ENCODE measurements at places on chromosomes 5 and 9. TPM values are rescaled to one million over a fixed set of nuclear protein-coding genes. Genes with fewer than 3 reads are reported as not detected.

- DNase-seq, result no peak
Observed at GRCh38 chr5:311963-312362, 9.6 kb upstream of the AHRR start.

S1PR3 gene
- 4.2 TPM for total RNA-seq

DNA sequence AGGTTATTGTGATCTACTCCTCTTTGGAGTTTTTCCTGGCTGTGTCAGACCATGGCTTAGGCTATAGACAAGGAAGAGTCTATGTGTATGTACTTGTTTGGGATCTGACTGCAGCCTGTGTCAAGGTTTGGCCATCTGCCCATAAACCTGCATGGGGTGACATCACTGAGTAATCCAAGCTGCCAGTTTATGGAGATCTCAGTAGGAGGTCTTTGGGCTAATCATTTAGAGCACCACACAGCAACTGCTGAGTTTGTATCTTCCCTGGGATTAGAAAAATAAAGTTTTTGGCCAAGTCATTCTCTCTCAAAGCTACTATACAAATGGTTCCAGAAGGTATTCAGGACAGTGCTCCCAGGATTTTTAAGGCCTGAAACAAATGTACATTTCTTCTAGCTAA lies 65.5 kb upstream of the HSPB3 start:
- peak; percentile 93 for DNase-seq

DNA sequence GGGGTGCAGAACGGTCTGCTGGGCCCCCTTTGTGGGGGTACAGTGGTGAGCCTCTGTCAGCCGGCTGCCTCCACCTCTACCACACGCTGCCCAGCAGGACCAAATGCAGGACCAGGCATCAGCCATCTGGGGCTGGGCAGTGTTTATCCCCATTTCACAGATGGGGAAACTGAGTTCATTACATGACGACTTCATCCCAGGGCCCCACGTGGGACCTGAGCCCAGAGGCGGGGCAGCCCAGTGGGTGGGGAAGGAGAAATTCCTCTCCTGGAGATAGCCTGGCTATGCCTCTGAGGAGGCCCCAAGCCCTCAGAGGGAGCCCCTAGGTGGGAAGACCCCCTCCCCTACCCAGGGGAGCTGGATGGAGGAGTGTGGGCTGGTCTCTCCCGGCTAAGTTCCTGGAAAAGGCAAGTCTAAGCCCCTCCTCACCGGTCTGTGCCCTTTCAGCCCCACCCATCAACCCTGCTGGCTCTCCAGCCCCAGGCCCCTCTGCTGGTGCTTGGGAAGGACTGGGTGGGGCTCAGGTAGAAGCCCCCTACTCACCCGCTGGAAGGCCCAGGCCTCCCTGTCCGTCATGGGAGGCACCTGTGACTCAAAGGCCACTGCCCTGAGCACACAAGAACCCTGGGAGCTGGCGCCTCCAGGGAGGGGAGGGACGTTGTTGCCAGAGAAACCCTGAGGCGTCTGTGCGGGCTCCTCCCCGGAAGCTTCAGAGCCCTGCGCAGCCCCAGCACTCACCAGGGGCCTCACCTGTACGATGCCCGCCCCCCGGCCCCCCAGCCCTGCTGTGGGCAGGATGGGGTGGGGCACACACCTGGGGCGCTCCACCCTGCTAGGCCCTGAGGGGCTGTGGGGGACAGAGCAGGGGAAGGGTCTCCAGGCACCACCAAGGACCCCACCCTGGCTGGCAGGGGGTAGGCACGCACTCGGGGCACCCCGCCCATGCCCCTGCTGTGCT lies 7.4 kb upstream of the CCDC187 start:
- no peak for DNase-seq

- DNase-seq, result no peak
Observed at GRCh38 chr5:20833081-20833627, 845.2 kb upstream of the CDH18 start.

DNA sequence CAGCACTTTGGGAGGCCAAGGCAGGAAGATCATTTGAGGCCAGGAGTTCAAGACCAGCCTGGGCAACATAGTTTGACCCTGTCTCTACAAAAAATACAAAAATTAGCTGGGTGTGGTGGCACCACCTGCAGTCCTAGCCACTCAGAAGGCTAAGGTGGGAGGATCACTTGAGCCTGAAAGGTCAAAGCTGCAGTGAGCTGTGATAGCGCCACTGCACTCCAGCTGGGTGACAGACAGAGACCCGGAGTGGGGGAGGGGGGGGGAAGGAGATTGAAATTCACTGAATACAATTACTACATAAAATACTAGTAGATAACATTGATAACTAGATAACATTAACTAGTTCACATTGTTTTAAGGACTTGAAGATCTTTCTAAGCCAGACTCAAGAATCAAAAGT lies 345.6 kb downstream of the BNC2 start:
- no peak for DNase-seq

DNA sequence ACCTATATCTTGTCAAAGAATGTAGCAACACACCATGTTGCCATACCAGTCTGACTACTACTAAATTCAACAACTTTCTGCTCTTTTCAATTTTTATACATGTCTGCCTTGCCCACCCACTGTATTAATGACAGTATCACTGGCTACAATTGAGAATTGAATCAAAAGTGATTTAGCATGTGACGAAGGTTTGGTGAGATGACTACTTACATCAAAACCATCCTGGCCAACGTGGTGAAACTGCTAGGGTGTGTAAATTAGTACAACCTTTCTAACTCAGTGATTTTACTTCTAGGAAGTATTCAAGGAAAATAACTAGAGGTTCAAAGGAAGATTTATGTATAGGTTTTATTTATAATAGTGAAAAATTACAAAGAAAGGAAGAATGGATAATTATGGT lies 109.8 kb downstream of the UNC13B start:
- DNase-seq, result no peak

DNA sequence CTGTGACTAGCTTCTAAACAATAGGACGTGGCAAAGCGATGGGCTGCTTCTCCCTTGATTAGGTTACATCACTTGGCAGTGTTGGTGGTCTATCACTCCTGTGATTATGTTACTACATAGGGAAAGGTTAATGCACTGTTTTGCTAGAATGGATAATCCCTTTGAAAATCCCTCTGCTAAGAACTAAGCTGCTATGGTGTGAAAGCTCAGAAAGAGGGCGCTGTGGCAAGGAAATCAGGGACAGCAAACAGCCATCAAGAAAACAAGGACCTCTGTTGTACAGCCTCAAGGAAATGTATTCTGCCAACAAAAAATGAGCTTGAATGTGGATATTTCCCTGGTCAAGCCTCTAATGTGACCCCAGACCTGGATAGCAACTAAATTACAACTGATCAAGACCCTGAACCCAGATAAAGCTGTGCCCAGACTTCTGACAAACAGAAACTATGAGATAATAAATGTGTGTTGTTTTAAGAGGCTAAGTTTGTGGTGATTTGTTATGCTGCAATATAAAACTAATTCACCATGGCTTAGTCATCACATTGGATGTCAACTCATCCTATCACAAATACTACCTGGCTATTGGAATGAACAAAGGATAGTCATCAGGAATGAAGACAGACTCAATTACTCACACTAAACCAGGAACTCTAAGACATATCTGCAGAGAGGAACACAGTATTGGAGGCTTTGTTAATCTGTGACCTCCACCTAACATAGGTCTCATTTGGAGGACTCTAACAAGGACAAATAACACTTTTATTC lies 1215.9 kb downstream of the EFNA5 start:
- peak; percentile 57 for DNase-seq

GNE gene
- 23.4 TPM for total RNA-seq

GRCh38 chr5:56429110-56429561 lies 196.0 kb upstream of the ANKRD55 start:
- DNase-seq, result no peak

GRCh38 chr5:9239071-9239470 lies 306.8 kb downstream of the SEMA5A start:
- no peak for DNase-seq

OLFML2A gene
- 7.0 TPM for total RNA-seq

DNA sequence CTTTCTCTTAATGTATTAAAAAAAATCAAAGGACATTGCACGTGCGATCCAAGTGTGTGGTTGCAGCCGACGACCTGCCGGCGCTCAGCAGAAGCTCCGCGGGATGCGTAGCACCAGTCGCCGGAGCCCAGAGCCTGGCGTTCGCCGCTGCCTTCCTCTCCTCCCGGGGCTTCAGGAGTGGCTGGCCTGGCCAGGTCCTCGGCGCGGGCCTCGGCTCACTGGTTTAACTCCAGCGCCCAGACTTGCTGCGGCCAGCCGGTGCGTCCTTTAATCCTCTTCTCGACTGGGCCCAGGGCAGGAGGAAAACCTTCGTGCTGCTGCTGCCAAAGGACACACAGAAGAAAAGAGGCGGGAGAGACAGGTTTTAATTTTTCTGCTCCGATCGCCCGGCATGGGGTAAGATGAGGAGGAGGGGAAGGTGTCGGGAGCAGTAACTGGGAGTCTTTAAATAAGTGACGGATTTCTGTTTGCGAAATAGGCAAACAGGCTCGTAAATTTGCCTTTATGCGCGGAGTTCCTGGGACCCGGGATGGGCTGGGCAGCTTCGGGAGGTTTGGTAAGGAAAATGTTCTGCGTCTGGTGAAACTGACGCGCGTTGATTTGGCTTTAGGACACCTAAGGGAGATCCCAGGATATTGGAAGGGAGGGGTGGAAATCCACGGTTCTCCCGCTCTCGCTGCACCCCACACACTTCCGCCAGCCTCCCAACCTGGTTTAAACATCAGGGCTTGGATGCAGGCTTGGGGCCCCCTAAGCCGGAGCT lies 2.3 kb downstream of the HAND1 start:
- DNase-seq, result no peak

GRCh38 chr5:113082547-113082905 lies 105.9 kb downstream of the DCP2 start:
- DNase-seq, result no peak

- no peak for DNase-seq
Observed at GRCh38 chr9:97475059-97475458, 26.4 kb upstream of the TMOD1 start.

DNA sequence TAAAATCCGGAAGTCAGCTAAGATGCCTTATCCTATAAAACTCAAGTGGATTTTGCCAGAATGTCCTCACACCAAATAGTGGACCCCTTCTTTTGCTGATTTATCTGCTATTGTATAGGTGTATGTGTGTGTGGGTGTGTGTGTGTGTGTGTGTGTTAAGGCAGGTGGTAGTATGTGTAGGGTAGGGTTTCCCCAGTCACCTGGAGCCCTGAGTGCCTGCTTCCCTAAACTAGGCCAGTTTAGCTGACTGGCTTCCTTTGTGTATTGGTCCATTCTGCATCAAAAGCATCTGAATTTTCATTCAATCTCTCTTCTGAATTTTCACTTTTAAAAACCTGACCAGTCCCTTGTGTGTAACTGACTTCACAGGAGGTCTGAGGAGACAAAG lies 42.2 kb upstream of the LCP2 start:
- DNase-seq, result no peak

DNA sequence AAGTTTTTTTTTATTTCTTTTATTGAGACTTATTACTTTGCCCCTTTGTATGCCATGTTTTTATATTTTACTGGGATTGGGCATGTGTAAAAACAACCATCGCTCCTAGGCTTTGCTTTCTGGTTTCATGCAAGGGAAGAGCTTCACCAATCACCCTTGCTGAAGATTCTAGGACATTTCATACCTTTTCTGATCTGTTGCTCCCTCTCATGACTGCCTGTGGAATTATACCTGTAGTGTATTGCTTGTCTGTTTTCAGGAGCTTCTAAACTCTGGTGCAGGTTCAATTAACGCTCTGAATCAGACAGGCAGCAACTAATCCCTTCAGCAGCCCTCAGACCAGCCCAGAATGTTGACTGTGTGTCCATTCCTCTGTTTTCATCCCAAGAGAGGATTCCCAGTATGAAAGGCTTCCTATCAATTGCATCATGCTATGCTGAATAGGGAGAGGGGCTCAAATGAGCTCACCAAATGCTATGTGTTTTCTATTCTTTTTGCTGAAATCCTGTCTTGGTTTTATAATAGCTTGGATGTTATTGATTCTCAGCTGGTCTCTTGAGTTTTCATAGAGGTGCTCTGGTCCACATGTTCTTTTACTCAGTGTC lies 572.9 kb upstream of the CDH6 start:
- no peak for DNase-seq

SHROOM1 gene
- total RNA-seq, result 8.0 TPM

RNF180 gene
- total RNA-seq, result 4.5 TPM

GARIN3 gene
- not detected for total RNA-seq

DNA sequence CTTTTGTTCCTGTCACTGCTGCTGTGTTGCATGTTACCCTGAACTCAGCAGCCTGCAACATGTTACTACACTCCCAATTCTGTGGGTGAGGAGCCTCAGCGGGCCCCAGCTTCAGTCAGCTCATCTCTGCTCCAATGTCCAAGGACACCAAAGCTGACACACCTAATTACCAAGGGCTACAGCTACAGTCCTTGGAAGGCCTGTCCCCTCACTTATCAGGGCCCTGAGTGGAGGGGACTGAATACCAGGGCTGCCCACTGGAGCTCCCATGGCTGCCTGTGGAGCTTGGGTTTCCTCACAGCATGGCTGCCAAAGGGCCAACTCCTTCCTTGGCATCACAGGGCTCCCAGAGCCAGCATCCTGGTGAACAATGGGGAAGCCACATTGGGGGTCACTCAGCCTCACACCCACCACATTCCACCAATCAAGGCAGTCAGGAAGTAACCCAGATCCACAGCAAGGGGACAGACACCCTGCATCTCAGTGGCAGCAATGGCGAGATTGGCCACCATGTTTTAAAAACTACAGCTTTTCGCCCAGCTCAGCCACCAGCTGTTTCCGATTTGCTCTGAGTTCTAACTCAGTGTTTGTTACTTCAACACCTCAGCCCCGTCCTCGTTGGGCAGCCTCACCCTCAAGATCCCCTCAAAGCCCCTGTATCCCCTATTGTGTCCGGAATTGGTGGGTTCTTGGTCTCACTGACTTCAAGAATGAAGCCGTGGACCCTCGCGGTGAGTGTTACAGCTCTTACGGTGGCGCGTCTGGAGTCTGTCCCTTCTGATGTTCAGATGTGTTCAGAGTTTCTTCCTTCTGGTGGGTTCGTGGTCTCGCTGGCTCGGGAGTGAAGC lies 18.9 kb downstream of the SEMA4D start:
- DNase-seq, result no peak

DNA sequence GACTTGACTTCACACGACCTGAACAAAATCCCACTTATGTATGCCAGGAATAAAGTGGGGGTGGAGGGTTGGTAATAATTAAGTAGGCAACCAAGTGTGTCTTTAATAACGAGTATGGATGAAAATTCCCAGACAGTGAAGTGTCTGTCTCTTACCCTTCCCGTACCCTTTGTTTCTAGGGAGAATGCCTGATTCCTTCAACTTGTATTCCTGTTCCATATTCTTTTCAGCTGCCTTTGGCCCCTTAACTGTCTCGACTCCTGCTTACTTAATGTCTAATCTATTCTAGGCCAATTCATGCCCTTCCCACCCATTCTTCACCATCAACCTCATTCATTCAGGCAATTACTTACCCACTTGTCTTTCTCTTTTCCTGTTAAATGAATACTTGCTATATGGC lies 380.5 kb downstream of the RAB3C start:
- peak; percentile 82 for DNase-seq

DNA sequence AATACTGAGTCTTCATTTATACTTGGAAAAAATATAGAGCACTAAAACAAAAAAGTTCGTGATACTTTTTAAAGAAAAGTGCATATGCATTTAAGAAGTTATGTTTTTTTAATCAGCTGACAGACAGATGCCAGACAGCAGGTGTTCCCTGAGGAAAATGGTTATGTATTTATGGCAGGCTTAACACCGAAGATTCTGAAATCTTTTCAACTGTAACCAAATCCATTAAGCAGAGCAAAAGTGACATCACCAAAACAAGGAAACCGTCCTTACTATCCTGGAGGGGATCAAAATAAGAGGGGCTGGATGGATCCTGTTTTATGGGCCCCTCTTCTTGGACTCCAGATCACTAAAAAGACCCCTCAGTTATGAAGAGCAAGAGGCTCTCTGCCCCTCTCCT lies 404.9 kb upstream of the ADAMTS16 start:
- no peak for DNase-seq

Measured in epithelial cell of proximal tubule (primary cell).